ENCODE measurements at places on chromosomes 1 and 21.

- DNase-seq, result no peak
These were observed 642 bp upstream of the ST3GAL3 start for GRCh38 chr1:43706598-43707189.

DNA sequence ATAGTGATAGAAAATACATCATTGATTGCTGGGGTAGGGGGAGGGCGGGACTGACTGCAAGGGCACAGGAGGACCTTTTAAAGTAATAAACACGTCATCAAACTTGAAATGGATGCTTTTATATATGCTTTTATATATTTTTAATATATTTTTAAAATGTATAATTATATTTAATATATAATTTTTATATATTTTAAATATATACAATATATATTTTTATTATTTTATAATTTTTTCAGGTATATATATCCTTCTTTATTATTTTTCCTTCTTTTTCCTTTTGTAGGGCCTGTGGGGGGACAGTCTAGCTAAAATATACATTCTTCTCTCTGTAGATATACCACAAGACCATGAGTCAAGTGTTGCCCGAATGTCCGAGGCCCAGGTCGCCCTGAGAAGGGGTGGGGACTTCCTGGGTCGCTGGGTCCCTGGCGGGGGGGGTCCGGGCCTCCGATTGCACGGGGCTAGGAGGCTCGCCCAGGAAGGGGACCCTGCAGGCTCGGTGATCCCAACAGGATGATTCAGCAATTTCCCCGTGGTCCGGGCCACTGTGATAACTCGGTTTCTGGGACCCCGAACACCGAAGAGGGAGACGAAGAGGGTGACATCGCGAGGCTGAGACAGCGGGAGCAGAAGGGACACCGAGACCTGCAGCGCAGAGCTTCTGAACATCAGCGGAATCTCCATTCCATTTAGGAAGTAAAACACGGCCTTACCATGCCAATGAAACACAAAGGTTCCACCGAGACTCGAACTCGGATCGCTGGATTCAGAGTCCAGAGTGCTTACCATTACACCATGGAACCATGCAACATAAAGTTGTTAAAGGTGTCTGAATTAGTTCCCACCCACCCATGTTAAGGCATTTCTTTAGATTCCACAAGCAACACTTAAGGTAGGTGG is 112.5 kb upstream of the NBPF11 start:
- no peak for DNase-seq

GRCh38 chr1:84504580-84505492 is 1.4 kb upstream of the SPATA1 start:
- no peak for DNase-seq

GRCh38 chr1:201751872-201752271 is 77.1 kb upstream of the IPO9 start:
- no peak for DNase-seq

DNA sequence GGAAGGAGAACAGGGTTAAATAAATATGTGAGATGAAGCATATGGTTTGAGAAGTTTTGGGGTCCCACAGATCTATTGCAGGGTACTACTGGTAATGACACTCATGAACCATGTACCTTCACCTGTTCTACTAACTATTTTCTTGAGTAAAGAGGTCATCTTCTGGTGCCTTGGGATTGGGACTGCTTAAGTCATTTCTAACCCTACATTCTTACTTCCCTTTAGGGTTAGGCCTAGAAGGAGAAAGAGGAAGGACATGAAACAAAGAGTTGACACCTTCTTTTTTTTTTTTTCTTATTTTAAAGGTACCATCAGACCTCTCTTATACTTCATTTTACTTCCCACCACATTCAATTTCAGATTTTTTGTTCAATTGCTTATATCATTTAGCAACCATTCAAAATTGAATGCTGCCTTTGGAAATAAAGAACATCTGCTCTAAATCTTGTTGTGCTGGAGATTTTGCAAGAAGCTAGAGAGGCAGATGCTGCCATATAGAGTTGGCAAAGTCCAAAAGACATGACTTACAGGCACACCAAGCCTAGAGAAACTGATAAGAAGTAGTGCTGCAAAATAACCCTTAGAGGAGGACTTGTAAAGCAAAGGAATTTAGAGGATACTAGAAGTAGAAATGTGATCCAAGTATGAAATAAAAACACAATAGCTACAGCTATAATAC is 374.4 kb upstream of the ST6GALNAC5 start:
- no peak for DNase-seq

GRCh38 chr1:7783178-7783711 is 846 bp upstream of the PER3 start:
- DNase-seq, result no peak

DNA sequence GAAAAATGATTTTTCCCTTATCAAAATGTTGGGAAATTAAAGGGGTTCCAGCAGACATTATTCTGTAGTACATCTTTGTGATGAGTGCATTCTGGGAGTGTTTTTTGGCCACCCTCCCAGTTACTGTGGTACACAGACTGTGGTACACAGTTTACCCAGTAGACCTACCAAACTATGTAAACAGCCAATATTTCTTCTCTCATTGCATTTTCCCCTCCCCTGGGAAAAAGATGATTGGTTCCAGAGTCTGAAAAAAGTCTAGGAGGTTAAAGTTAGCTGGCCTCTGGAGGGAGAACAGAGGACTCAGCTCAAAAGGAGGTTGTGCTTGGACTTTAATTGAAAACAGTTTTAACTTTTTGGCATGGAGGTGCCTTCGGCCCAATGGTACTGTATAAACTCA is 42.5 kb downstream of the PGM1 start:
- DNase-seq, result no peak

DNA sequence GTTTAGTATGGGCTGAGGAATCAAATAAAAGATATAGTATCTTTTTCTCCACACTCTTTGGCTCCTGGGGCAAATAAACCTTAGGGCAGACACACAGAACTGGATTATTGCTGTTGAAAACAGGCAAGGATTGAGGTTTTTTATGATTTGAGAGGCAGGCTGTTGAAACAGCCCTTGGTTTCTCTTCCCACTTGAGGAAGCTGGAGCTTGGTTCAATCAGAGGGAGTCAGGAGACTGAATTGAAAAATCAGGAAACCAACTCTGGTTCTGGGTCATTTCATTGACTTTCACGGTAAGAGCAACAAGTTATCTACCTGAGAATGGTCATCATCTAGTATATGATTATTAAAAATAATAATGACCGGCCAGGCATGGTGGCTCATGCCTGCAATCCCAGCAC is 108.4 kb downstream of the CNIH3 start:
- DNase-seq, result no peak

GRCh38 chr1:19648689-19649088 is 4.6 kb downstream of the NBL1 start:
- DNase-seq, result no peak

- no peak for DNase-seq
These were observed 264.8 kb upstream of the DUSP10 start for GRCh38 chr1:222006715-222007114.

DNA sequence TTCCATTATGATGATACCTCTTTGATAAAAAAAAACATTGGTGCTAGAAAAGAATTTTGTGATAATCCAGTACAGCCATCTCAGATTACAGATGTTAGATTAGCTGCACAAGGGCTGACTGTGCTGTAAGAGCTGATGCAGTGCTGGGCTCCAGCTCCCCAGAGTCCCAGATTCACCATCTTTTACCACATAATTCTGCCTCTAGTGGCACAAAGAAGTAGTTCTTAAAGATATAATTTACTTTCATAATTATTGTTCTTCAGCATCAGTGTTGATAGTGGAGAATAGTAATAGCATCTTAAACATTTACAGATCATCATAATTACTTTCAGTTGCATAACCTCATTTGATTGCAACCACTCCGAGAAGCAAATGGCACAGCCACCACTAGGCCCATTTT is 262.1 kb downstream of the BRINP2 start:
- DNase-seq, result no peak

GRCh38 chr1:218852527-218852926 is 321.2 kb upstream of the LYPLAL1 start:
- DNase-seq, result no peak

- no peak for DNase-seq
These were observed 8.9 kb upstream of the CAMTA1 start for GRCh38 chr1:6776389-6776788.

- no peak for DNase-seq
These were observed 32.7 kb upstream of the C1orf198 start for GRCh38 chr1:230900984-230901383.

GRCh38 chr1:54356680-54357147 is 49.5 kb downstream of the SSBP3 start:
- no peak for DNase-seq

DNA sequence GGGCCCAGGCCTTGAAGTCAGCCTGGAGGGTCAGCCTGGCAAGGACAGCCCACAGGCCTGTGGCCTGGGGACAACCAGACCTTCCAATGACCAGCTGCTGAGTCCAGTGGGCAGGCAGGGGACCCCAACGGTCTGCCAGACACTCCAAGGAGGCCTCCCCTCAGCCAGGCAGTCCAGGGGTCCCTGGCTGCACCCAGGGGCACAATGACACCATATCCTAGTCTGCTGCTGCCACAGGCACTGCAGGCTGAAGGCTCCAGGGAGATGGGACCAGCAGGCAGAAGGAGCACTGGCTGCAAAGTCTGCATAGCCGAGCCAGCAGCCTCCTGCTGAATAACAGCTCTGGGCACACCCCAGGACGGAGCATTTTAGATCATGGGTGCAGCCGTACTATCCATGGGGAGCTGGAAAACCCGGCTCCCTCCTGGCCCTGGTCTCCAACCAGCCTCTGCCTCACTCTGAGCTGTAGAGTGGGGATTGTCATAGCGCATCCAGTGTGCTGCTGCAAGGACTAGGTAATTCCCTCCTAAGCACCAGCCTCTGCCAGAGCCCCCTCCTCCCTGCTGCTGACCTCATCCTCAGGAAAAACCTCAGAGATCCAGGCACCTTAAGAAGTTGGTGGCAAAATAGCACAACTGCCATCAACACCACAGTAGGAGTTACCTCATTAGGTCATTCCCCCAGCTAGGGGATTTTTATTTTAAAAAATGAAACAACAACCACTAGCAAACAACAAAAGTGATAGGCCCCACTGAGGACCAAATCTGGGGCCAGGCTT is 4.8 kb upstream of the LAPTM5 start:
- no peak for DNase-seq

GRCh38 chr1:6445062-6445763 is 20.6 kb downstream of the ESPN start:
- no peak for DNase-seq

DNA sequence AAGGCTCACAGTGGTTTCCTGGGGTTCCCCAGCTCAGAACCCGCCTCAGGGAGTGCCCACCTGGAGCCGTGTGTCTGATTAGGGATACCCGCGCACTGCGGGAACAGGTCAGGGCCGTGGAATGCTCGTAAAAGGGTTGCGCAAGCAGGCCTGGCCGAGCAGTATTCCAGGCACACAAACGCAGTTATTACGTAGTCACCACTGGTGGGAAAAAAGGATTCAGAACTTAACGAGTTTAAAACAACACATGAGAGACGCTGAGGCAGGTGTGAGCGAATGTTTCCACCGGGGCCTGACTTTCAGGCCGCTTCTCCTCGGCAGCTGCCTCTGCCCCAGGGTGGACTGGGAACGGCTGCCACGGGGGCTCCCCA is 18.2 kb downstream of the PLCH2 start:
- DNase-seq, result no peak

DNA sequence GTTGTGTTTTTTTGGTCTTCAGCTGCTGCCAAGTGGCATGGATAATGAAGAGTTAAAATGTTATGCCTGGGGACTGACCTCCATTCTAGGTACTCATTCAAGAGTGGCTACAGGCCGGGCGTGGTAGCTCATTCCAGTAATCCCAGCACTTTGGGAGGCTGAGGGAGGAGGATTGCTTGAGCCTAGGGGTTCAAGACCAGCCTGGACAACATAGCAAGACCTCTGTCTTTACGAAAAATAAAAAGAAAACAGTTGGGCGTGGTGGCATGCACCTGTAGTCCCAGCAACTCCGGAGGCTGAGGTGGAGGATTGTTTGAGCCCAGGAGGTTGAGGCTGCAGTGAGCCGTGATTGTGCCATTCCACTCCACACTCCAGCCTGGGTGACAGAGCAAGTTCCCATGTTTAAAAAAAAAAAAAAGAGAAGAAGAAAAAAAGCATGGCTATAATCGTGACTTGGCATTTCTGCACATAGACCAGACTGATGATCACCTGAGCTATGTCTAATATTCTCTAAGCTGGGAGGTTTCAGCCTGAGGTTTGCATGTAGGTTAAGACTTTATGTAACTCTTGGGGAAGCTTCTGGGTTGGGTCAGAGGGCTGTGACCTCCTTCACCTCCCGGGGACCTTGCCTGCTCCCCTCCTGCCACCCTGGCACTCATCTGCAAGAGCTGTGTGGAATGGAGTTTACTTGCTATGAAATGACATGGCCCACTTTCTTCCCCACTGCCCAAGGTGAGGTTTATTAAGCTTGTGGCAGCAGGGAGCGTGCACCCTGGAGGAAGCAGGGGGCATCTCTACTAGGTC is 51.3 kb downstream of the DHRS3 start:
- no peak for DNase-seq

- no peak for DNase-seq
These were observed 28.3 kb downstream of the ARID1A start for GRCh38 chr1:26724118-26724517.

DNA sequence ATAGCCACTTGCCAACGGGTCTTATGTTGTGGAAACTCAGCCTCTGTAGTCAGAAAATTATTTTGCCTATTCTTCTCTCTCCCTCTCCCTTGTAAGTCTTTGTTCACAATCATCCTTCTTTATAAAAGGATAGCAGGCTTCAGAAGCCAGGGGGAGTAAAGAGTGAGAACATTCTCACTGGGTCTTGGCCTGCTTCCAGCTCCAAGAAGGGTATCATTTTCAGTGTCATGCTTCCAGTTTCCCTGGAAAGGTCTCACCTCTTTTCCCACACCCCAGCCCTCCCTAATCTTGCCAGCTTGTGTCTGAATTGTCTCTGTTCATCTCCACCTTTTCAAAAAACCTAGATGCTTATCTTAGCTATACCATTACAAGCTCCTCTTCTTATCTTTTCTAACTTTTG is 346.2 kb upstream of the LRRC7 start:
- no peak for DNase-seq

DNA sequence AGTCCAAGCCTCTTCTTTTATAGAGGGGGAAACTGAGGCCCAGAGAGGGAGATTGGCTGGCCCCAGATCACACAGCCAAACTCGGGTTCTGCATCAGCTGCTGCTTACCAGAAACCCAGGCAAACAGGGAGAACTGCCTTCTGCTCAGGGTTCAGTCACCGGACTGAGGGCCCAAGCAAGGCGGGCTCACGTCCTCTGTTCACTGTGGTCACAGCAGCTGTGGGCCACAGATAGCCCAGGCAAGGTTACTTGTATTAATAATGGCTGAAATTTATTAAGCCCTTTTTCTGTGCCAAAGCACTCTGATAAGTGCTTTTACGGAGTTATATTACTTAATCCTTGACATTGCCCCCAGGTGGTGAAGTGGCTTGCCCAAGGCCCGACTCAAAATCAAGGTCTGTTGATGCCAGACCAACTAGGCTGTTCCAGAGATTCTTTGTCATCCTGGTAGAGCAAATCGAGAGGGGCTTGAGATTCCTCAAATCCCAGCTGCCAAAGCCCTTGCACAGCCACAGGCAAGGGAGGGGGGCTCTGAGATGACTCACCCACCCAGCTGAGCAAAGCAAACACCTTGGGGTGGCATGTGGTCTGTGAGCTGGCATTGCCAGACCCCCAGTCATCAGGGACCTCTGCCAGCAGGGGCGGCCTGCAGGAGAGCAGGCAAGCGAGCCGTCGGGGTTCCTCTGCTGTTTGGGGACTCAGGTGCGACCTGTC is 36.5 kb downstream of the EPHB2 start:
- no peak for DNase-seq
